Upper lobe of left lung (tissue), 6 donors: ENCODE measurements at places on chromosomes 12 and 14. TPM values are rescaled to one million over a fixed set of nuclear protein-coding genes. Genes with fewer than 3 reads are reported as not detected.

TEX22 gene
- total RNA-seq = not detected

- DNase-seq = no peak
These were observed 13.6 kb upstream of the FOXN3 start for GRCh38 chr14:89430391-89431236.

GRCh38 chr12:66232263-66232662, 43.2 kb downstream of the IRAK3 start:
- DNase-seq = no peak

ASCL1 gene
- not detected for total RNA-seq

DNA sequence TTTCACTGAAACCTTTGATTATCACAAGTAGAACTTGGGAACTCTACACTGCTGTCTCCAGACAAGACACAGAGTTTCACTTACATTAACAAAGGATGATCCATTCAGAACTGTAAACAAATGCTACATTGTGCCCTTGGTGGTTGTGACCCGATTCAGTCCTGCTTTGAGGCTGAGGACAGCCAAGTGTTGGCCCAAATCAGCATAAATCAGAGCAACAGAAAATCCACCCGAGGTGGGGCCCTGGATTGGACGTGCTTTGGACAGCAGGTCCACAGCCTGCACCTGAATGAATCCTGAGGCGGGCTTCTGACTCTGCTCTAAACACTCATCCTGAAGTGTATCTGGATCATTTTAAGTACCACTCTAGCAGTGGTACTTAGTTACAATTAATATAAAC, 68.8 kb downstream of the PPP2R5C start:
- no peak for DNase-seq

DNA sequence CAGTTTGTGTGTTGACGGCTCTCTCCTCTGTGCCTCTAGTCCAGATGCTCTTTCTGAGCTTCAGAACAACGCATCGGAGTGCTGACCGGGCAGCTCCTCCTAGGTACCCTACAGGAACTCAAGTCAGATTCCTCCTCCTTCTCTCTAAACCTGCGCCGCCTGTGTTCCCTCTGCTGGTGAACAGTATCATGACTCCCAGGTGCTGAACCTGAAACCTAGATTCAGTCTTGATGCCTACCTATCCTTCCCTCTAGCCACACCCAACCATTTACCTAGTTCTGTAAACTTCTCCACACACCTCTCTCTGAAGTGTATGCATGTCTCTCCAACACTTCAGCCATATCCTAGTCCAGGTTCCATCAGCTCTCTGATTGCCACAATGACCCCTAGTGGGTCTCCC, 112.7 kb downstream of the EFCAB11 start:
- DNase-seq = no peak
